ENCODE measurements at places on chromosomes 6 and 20. TPM values are rescaled to one million over a fixed set of nuclear protein-coding genes. Genes with fewer than 3 reads are reported as not detected.

GGT7 gene
- total RNA-seq, result 7.5 TPM

RWDD2A gene
- 1.6 TPM for total RNA-seq

F13A1 gene
- total RNA-seq, result not detected

LY6G6C gene
- not detected for total RNA-seq

GNMT gene
- total RNA-seq, result not detected

UBD gene
- total RNA-seq, result 0.49 TPM

SLC17A2 gene
- total RNA-seq, result not detected

PPP2R5D gene
- total RNA-seq, result 25.0 TPM

PRR18 gene
- total RNA-seq, result not detected

APOM gene
- total RNA-seq, result 2.9 TPM

SNX5 gene
- 249 TPM for total RNA-seq

KLC4 gene
- total RNA-seq, result 7.2 TPM

ITCH gene
- 35.8 TPM for total RNA-seq

NKAIN4 gene
- 6.4 TPM for total RNA-seq

NEDD9 gene
- 34.7 TPM for total RNA-seq

BPIFB4 gene
- not detected for total RNA-seq

ATP6V1G2 gene
- total RNA-seq, result 0.48 TPM

All from A549 treated with RU486 at 1 μM for 4 hours (cell line).